ENCODE measurements at places on chromosomes 7 and 10.

DNA sequence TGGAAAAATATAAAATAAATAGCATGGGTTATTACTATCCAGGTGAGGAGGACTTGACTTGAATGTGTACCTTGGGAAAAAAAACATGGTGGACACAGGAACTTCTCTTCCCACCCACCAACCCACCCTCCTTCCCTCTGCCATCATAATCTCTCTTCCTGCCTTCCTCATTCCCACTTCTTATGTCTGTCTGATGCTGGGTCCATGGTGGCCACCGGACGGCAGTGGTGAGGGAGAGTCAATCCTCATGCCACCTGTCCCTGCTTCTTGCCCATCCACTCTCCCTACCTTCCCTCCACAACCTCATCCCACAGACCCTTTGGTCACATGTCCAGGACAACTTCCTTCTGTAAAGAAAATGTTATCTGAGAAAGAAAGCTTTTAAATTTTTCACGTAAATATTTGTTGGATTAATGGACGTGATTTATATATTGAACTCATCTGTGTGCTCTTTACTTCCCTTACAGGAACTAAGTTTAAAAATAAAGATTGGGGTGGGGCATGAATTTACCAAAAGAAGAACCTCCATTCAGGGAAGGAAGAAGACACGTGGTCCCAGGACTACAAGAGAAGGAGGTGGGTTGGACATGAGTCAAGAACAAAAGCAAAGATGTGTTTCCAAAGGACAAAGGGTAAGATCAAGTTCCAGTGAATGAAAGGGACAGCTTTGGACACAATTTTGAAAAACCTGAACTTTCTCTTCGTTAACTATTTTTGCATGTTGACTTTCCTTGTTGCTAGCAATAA lies 104.5 kb downstream of the PIP4K2A start:
- DNase-seq = no peak

- DNase-seq = no peak
Observed at GRCh38 chr7:75938921-75939320, 24.0 kb downstream of the POR start.

- DNase-seq = no peak
Observed at GRCh38 chr10:133242611-133243356, 5.1 kb downstream of the VENTX start.

DNA sequence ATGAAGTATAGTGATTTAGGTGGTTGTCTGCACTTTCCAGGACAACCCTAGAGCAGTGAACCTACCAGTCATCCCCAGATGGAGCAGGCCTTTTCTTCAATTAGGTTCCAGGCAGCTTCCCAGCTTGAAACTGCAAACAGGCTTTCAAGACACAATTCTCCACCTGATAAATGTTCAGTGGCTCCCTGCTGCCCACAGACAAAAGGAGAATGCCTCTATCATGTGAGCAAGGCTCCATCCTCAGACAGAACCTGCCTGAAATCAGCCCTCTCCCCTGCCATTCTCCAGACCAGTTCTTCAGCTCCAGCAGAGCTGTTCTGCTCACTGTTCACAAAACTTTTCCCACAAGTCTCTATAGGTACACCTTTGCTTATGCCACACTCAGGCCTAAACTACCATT lies 22.1 kb downstream of the RELN start:
- no peak for DNase-seq

- no peak for DNase-seq
Observed at GRCh38 chr7:73817121-73817520, 13.7 kb upstream of the CLDN4 start.

DNA sequence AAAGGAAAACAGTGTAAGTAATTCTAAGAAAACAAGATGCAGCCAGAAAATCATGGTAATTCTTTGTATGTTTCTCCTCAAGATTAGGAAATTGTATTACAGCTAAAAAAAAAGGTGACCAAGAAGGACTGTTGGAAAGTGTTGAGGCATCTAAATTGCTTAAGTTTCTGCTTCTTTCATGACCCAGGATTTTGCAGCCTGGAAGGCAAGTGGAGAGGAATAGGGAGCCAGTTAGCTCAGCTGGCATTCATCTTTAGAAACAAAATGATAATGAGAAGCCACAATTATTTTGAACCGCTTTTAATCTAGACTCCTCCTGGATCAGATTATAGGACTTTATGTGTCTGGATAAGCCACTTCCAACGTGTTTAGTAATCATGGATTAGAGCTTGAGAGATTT lies 56.8 kb upstream of the TMEM229A start:
- no peak for DNase-seq

DNA sequence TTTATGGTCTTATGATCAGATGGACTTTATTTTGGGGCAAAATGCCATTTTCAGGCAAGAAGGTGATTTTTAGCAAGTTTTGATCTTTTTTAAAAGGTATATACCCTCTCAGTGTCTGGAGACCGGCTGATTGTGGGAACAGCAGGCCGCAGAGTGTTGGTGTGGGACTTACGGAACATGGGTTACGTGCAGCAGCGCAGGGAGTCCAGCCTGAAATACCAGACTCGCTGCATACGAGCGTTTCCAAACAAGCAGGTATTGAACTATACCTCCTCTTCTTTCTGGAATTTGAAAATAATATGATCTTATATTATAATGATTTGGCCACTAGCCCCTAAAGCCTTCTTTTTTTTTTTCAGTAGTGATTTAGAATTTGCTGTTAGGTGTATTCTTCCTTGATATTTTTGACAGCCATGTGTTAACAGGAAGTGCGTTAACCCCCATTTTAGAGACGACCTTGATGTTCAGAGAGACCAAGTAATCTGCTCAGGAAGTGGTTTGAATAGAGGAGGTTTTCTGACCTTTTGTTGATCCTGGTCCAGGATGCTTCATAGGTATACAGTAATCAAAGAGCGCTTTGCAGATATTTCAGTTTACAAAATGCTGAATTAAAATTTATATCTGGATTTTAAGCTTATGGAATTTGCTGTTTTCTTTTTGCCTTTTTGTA lies 6.2 kb downstream of the BUB3 start:
- no peak for DNase-seq

DNA sequence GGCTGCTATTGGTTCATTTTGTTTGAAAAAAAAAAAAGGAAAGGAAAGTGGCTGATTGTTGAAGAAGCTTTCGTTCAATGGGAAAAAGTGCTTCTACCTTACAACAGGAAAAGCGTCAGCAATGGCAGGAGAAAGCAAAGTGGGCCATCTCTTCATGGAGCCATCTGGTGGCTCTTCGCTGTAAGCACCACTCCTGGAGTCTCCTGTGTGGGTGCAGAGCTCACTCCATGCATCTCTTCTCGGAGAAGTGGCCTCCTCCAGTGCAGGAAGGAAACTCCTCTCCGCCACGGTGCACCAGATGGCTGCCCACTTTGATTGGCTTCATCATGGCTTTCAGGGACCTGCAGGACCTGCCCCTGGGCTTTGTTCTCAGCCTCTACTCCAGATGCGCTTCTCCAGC lies 250.9 kb downstream of the PTEN start:
- DNase-seq = no peak

DNA sequence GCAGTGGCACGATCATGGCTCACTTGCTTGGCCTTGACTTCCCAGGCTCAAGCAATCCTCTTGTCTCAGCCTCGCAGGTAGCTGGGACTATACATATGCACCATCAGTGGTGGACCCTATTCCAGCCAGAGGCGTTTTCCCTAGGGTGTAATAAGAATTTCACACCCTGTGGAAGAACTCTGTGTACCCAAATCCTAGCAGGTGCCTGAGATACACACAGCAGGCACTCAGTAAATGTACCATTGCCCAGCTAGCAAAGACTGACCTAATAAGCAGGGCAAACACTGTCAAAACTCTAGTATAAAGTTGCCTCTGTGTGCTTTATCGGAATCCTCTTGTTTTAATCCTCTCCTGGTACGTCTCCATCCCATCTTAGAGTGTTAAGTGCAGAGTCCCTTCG lies 33.7 kb upstream of the BHLHA15 start:
- no peak for DNase-seq

DNA sequence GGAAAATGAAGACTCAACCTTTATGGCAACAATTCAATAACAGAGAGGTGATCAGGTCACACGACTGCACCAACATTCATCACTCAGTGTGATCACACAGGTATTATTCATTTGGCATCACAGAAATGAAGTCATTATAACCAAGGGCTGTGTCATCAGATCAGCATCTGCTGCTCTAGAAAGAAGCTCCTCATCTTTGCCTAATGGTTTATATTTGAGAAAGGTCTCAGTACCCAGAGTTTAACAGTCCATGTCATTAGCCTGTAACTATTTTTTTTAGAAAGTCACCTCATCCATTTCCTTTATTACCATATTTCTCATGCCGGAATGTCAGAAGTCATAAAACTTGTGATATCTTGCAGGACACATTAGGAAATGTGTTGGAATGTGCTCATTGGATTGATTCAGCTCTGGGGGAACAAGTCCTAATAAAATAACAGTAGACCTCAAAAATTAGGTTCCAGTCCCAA lies 45.1 kb upstream of the PRKG1 start:
- no peak for DNase-seq

DNA sequence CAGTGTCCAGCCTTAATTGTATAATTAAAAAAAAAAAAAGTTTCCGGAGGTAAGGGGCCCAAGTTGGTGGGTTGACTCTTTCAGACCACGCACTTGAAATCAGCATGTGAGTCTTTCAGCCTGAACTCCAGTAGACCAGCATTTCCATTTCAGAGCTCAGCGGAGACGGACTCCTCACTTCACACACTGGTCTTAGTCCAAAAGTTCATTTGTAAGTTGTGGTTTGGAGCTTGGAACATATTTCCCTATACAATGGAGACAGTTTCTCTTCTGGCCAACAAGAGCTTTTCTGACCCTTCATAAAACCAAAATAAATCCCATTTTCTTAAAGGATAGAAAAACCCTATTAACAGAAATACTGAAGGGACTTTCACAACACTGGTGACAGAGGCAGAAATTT lies 41.0 kb downstream of the ATXN7L1 start:
- DNase-seq = no peak

GRCh38 chr7:50594734-50595485 lies 29.7 kb upstream of the DDC start:
- DNase-seq = no peak

DNA sequence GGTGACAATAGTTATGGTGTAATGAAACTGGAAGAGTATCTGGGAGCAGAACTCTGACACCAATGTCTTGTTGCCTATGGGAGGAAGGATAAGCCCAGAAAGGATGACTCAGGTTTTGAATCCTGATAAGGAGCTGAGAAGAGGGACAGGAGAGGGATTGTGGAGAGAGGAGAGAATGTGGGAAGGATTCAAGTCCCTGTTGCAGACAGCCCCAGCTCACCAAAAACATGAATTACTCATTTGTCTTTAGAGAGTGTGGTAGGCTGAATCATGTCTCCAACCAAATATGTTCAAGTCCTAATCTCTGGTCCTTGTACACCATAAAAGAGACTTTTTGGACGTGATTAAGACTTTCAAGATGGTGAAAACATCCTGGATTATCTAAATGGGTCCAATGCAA lies 206.9 kb upstream of the PHYHIPL start:
- DNase-seq = no peak

- no peak for DNase-seq
Observed at GRCh38 chr7:9328296-9328695, 894.9 kb downstream of the NXPH1 start.

DNA sequence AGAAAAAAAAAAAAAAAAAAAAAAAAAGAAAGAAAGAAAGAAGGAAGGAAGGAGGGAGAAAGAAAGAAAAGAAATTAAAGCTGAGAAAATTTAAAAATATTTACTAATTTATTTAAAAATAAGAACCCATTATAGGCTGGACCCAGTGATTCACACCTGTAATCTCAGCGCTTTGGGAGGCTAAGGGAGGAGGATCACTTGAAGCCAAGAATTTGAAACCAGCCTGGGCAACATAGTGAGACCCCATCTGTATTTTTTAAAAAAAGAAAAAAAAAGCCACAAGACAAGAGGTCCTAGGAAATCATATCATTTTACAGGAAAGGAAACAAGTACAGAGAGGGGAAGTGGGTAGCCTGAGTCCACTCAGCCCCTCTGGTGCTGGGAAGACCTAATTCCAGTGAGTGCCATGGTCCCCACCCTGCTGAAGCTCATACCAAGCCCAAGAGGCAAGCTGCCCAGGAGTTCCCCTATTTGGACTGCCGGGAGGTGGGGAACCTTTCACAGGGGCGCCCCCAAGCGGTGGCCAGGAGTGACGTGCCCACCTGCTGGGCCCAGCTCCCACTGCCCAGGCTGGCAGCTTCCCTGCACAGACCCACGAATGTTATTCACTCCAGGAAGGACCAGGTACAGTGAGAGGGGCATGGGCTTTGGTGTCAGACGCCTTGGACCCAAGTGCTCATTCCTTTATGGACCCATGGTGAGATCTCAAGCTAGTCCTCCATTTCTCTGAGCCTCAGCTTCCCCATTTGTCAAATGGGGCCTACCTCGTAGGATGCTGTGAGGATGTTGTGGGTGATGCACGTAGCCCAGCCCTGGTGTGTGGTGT lies 133.6 kb downstream of the ZMIZ1 start:
- DNase-seq = no peak

GRCh38 chr10:109762555-109762954 lies 160.8 kb downstream of the XPNPEP1 start:
- no peak for DNase-seq

DNA sequence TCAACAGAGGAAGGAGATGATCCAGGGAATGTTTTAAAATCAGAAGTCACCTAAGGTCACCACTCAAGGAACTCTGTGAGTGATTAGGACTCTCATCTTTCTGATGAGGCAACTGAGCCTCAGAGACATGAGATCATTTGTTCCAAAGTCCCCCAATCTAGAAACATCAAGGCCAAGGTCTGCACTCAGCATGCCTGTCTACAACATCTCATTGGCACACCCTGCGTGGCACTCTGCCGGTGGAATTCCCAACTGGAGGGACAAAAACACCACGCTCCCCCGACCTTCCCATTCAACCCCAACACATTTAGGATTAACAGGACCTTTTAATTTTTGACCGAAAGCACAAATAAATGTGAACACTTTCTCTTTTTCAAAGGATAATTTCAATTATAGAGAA lies 31.4 kb downstream of the CPXM2 start:
- DNase-seq = no peak

DNA sequence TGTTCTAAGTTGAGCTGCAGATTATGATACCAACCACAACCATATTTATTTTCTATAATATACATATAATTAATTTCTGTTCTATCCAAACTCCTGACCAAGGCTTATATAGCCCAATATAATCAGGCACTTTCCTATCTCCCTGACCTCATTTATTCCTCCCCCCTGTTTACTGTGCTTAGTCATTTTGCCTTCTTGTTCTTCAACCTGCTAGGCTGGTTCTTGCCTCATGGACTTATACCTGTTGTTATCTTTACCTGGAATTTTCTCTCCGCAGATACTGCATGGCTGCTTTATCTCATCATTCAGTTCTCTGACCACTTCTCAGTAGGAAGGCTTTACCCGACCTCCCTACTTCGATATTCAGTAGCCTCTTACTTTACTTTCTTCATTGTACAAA lies 24.9 kb upstream of the FAM3C start:
- no peak for DNase-seq

Data from right renal pelvis (tissue), 4 donors.